NCI-H1092 (cell line): ENCODE measurements at places on chromosomes 6 and 20.

DNA sequence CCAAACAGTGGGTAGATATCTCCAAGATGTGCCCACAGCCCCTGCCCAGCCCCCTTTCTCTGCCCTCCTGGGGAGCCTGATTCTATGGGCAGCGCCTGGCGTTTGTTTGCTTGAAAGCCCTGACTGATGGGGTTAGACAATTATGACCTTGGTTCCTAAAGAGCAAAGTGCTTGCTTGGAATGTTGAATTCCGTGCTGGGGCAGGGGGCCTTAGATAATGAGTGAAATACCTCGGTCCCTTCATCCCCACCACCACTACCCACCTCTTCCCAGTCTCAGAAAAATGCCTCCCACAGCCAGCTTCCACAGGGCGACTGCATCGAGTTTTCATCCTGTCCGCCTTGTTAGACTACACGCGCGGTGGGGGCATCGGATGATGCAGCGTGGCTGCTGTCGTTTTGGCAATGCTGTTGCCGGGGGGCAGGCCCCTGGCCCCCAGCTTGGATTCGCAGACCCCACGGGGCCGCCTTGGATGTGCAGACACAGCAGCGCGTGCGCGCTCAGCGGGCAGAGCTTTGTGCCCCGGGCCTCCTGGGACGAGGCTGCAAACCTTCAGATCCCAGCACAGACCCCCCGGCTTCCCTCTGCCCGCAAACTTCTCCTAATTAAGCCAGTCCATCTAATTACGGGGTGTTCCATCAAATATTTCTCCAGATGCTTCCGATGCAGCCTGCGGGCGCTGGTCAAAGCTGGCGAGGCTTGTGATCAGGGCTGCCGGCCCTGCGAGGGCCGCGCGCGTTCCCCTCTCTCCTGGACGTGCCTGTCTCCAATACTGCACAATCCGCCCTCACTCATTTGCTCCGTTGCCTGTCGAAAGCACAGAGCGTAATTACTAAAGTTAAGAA, 86.1 kb downstream of the LINC00237 start:
- no peak for DNase-seq

DNA sequence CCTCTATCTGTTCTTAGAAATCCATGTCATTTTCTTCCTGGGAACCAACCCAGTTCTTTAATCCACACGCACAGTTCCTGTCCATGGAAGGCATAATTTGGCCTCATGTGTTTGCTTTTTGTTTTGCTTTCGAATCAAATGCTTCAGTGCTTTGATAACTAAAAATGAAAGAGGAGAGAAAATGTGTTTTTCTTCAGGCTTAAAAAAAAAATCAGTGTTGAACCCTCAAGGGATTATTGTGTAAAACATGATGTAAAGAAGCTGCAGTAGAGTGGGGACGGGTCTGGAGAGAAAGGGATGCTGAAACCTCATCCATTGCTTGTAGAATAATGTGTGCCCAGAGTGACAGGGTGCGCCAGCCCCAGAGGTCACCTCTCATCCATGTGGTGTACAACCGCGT, 197.5 kb upstream of the JARID2 start:
- DNase-seq: no peak

GRCh38 chr6:82906489-82906888, 159.2 kb downstream of the UBE3D start:
- no peak for DNase-seq

DNA sequence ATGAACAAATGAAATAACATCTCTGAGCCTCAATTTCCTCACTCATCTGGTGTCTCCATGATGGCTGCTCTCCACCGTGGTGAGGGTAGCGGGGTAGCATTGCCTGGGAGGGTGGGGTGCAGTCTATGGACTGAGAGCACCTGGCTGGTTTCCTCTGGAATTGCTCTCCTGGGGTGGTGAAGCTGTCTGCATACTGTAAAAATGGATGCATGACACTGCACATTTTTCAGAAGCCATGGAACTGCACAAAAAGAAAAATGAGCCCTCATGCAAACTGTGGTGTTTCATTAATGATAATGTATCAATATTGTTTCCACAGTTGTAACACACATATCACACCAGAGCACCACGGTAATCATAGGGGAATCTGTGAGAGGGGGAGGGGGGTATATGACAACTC, 12.1 kb upstream of the ITPR3 start:
- DNase-seq: no peak

GRCh38 chr6:144296973-144297372, 11.8 kb downstream of the UTRN start:
- no peak for DNase-seq
